ENCODE measurements at places on chromosomes 7 and 10.

DNA sequence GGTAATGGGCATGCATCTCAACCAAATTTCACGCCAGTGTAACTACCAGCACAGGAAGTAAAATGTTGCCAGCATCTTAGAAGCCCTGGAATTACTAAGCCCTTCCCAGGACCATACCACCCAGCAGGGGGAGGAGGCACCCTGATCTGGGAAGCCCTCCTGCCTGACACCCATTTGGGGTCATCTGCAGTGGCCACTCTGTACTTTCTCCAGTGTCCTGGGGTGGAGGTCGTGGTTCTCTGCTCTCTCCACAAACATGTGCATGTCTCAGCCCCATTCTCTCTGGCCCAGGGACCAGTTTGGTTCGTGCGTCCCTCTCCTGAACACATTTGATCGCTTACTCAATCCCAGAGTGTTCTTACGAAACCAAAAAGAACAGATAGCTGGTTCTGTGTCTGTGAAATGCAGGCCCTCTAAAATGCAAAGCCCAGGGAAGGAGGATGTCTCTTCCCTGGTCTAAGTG, 9.4 kb upstream of the LRRC27 start:
- DNase-seq, result no peak

DNA sequence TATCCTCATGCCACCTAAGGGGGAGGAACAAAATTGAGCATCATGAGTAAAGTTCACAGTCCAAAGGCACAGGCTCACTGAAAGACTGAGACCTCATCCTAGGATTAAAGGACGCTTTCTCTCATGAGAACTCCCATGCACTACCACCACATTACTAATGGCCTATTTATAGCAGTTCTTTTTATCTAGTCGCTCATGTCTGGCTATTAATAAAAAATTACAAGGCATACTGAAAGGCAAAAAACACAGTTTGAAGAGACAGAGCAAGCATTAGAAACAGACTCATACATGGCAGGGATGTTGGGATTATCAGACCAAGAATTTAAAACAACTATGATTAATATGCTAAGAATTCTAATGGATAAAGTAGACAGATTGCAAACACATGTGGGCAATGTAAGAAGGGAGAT, 46.0 kb upstream of the CDK13 start:
- DNase-seq, result no peak

DNA sequence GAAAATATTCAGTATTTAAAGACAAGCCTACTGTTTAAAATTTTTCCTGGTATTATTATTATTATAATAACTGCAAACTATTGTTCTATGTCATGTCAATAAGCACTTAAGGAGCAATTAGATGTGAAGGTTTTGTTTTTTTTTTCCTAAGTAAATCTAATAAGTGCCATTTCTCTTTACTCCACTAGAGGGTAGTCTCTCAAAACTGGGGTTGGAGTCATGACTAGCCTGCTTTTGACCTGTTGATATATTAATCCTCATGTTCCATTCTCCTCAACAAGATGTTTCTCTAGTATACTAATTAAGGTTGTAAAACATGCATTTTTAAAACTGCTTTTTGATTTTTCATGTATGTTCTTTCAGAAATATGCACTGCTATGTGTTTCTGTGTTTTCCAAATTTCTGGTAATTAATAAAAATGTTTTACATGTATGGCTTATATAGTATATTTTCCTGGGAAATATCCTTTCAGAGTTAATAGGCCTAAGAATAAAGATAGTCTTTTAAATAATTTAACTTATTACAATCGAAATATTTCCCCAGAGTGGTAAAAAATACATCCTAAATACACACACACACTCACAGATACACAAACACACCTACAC, 1.0 kb upstream of the LRRN3 start:
- DNase-seq, result no peak

DNA sequence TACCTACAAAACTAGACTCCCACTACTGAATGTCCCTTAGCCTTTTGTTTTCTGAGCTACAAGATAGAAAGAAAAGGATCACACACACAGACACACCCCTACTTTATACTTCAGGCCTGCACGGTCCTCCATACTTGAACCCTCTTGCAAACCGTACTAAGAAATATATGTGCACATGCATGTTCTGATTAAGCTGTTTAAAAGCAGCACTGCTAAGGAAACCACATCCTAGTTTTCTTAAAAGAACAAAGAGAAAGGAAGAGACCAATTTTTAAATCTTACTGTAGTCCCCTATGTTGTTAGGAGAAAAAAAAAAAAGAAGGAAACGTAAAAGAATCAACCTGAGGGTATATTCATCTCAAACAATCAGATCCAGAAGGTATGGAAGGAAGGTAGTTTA, 501.2 kb downstream of the PARD3 start:
- no peak for DNase-seq

- no peak for DNase-seq
These were observed 505.5 kb downstream of the SDK1 start for GRCh38 chr7:3806516-3806915.
